Retinal pigment epithelial cell (primary cell): ENCODE measurements at places on chromosomes 3 and 15.
A peak's percentile ranks its signal among the peaks of the same experiment; 100 is the strongest.

GRCh38 chr3:136239094-136239493, 11.0 kb upstream of the PCCB start:
- no peak for DNase-seq

DNA sequence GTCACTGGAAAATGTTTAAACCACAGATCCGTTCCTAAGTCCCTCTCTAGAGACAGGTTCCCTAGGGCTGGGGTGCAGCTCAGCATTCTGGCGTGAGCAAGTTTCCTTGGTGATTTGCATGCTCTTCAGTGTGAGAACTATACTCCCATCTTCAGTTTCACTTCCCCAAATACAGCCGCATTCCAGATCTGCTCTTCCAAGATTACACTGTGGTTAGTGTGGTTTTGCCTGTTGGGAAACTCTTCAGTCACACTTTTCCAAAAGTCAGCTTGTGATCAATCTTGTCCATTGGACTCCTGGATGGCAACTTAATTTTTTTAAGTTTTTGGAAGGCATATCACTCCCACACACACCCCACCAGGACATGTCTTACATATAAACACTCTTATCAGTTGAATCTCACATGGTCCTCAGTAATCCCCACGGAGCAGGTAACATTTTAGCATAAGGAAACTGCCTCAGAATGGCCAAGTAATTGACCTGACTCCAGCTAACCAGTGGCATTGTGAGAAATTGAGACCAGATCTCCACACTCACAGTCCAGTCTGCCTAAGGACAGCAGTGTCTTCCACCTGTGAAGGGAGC, 33.5 kb upstream of the PTPN23 start:
- no peak for DNase-seq

DNA sequence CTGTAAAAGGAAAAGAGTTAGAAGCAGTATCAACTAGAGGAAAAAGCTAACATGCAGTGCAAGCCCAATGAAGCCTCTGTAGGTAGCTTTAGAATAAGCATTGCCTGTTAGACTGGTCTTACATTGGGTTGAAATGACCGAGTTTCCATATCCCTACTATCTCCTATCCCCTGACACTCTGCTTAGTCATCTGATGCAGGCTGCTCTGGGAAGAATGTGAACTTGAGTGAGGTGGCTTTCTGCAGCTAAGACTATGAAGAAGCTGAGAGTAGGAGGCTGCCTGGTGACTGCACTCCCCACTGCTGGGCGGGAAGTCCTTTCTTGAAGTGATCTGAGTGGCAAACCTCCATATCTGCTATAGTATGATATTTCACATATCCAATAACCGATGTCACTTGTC, 64.7 kb downstream of the OXSM start:
- DNase-seq: peak; percentile 28

DNA sequence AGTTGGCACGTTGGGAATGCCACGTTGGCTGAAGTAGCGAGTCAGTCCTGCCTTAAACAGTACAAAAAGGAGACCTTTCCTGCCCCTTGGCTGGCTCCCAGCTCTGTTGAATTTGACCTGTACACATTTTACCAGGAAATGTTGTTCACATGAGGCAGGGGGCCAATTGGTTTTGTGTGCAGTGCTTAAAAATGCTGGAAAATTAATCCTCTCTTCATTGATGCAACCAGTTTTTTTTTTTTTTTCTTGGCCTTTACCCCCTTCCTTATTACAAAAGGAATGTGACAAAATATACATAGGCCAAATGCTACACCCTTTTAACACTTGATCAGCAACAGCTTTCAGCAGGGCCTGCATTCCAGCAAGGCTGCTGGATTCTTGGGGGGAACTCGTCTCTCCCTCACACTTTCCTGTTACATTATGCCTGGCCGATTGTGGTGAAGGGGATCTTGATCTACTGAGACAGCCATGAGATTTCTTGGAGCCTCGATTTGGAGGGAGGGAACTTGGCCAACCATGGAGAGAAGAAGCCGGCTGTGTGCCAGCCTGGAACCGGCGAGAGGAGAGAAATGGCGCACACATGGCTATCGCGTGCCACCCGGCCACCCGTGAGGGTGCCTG, 93.1 kb downstream of the DNASE1L3 start:
- peak; percentile 75 for DNase-seq

DNA sequence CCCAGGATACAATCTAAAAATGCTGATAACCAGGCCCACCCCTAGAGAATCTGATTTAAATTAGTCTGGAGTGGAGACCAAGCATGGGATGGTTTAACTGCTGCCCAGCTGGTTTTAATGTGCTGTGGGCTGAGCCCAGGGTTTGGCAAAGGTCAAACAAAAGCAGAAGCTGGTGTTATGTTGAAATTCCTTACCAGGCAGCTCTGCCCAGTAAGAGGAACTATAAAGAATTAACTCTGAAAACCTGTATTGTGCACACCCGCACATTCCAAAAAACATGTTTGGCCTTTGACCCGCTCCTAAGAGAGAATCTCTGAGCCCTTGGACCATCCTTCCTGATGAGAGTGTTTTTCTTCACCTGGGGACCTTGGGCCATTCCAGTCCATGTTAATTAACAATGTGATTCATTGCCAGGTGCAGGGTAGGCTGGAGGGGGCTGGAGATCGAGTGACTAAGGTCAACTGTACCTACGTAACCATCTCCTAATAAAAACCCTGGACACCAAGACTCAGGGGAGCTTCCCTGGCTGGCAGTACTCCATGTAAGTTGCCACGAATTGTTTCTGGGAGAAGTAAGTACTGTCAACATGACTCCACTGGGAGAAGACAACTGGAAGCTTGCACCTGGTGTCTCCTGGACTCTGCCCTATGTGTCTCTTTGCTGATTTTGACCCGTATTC, 10.9 kb downstream of the CCDC13 start:
- DNase-seq: no peak

GRCh38 chr3:100183608-100184125, 69.4 kb upstream of the FILIP1L start:
- no peak for DNase-seq

- DNase-seq: no peak
These were observed 4.5 kb upstream of the GSK3B start for GRCh38 chr3:120098710-120099109.

DNA sequence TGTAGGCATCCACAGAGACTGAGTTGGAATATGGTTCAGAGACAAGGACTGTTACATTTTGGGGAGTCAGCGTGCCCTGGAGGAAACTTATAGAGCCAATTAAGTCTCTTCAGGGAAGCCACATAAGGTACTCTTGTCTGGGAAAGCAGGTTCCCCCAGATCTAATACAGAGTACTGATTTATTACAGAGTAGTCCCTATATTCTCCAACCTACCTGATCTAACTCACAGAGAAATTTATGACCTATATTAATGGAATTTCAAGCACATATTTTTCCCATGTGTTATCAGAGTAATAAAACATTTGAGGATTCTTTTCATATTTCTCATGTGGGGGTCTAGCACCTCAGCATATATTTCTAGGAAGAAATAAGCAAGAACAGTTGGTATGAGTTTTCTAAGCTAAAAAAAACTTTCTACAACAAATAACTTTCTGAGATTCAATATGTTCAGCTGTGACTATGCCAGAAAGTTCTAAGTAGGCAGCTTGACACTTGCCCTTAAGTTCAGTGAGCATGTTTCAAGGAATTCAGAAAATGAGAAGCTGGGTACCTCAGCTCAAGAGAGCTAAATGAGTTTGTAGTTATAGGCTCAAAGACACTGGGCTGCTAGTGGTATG, 75.3 kb upstream of the COL8A1 start:
- DNase-seq: no peak

GRCh38 chr3:123947482-123947881, 13.5 kb downstream of the CCDC14 start:
- no peak for DNase-seq

DNA sequence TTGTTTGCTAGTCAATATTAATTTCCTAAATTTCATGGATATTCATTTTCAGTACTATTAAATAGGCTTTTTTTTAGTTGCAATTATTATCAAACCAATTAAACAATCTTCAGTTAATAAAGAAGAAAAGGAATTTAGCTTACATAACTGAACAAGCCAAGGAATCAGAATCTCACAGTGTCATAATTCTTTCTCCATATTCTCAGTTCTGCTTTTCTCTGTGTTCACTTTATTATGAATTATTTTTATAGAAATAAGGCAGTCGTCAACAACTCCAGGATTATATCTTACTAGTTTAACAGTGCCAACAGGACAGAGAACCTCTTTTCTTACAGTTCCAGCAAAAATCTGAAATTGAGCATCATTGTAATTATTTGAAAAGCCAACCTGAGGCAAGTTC, 221.7 kb downstream of the CGGBP1 start:
- no peak for DNase-seq

DNA sequence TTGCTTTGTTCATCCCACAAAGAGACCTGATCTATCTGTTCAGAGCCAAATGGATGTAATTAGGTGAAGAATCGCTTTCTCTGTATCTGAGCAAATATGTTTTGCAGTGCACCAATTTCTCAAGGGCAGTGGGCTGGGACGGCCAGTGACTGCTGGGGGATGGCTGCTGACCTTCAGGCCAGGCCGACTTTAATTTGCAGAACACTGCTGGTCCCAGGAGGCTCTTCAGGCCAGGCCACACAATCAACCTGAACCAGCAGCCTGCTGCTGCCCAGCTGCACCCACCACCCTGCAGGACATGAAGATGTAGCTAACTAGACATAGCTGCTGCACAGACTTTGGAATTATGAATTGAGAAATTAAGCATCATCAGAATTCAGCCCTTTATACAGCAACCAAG, 194.4 kb upstream of the ONECUT1 start:
- DNase-seq: no peak

DNA sequence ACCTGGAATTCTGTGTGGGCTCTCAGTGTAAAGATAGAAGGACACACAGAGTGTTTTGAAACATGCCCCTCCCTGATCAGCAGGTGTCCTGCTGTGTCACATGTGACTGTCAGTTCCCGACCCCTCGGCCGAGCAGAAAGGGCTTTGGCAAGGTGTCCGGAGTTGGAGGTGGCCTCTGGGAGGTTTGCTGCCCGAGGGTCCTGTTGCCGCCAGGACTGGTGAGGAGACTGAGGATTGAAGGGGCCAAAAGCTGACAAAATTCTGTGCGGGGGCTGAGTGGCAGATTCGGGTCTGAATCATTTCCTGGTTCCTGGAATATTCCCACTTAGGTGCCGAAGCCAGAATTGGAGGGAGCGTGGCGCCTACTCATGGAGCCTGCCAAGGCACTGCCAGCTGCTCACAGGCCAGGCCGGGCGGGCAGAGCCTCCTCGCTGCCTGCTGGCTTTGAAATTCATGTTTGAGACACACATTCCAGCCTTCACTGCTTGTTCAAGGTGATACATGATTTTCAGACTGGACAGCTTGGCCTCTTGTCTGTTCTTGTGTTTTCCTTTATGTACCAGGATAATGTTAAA, 83.8 kb downstream of the APBA2 start:
- no peak for DNase-seq

GRCh38 chr3:135034891-135035440, 239.9 kb downstream of the EPHB1 start:
- peak; percentile 19 for DNase-seq

DNA sequence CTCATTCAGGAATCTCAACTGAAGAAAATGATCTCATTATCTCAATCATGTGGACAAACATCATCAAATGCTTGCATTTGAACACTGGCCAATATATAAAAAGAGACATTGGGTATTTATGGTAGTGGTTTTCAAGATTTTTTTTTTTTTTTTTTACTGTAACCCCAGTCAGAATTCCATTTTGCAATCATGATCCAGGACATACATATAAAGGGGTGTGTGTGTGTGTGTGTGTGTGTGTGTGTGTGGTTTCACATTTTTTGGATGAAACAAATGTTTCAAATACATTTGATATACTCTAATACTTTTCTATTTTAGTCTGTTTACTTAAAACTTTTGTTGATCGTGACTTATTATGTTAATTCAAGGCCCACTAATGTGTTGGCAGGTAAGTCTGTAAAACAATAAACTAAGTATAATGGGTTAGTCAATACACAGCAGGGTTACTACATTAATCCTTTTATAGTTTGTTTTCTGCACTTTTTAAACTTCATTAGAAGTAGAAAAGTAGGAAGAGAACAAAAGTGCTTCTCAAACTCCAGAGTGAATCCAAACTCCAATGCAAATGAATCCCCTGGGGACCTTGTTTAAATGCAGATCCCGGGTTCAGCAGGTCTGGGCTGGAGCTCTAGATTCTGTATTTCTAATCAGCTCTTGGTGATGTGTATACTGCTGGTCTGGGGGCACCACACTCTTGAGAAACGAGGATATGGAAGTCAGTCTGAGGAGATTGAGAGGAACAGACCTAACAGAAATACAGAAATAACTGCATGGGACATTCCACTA, 17.6 kb downstream of the THRB start:
- DNase-seq: no peak

- DNase-seq: no peak
These were observed 15.6 kb upstream of the RAF1 start for GRCh38 chr3:12679468-12679867.

GRCh38 chr3:197224034-197224444, 74.4 kb downstream of the DLG1 start:
- DNase-seq: peak; percentile 24

- DNase-seq: no peak
These were observed 93.9 kb upstream of the SLCO3A1 start for GRCh38 chr15:91759560-91759959.

DNA sequence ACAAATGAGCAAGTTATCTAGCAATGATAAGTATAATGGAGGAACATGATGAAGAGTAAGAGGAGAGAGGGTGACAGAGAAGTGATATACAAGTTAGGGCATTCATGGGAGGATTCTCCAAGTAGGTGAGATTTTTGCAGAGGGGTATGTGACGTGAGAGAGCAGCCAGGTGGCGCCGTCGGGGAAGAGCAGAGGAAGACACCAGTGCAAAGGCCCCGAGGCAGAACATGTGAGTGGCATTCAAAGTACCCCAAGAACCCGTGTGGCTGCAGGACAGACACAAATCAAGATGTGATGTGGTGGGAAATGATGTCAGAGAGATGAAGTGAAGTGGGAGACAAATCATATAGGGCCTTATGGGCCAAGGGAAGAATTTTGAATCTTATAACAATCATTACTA, 81.8 kb upstream of the GRM7 start:
- DNase-seq: no peak

- peak; percentile 92 for DNase-seq
These were observed 52.3 kb downstream of the NCEH1 start for GRCh38 chr3:172658344-172659245.

- no peak for DNase-seq
These were observed 3.5 kb downstream of the RFTN1 start for GRCh38 chr3:16509721-16510619.
